ENCODE measurements at places on chromosomes 2 and 18.

GRCh38 chr2:46175419-46175818 is 121.8 kb upstream of the EPAS1 start:
- no peak for DNase-seq

- DNase-seq, result no peak
Observed at GRCh38 chr2:47260971-47261370, 105.9 kb upstream of the STPG4 start.

GRCh38 chr2:30428827-30429461 is 18.1 kb upstream of the LCLAT1 start:
- no peak for DNase-seq

- no peak for DNase-seq
Observed at GRCh38 chr2:136393514-136393913, 275.6 kb upstream of the CXCR4 start.

GRCh38 chr2:124480958-124481357 is 455.9 kb downstream of the CNTNAP5 start:
- no peak for DNase-seq

- no peak for DNase-seq
Observed at GRCh38 chr2:10425699-10426098, 22.4 kb downstream of the ODC1 start.
